ENCODE measurements at places on chromosomes 7 and 10.

DNA sequence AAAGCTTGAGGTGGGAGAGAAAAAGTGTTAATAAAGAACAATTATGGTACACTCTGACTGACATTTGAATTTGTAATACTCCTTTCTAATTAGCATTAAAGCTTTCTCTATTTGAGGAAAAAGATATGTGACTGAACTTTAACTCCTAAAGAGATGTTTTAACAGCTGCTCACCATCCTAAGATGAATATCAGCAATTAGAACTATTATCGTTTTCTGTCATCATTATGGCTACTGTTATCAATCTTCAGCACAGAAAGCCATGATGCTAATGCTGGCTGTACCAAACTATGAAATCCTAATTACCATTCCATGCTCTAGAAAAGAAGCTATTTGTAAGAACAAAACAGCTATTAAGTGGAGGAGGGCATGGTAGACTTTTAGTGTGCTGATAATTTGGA, 228.8 kb upstream of the CSTF2T start:
- no peak for DNase-seq

- no peak for DNase-seq
Observed at GRCh38 chr7:155236386-155236785, 61.3 kb upstream of the INSIG1 start.

DNA sequence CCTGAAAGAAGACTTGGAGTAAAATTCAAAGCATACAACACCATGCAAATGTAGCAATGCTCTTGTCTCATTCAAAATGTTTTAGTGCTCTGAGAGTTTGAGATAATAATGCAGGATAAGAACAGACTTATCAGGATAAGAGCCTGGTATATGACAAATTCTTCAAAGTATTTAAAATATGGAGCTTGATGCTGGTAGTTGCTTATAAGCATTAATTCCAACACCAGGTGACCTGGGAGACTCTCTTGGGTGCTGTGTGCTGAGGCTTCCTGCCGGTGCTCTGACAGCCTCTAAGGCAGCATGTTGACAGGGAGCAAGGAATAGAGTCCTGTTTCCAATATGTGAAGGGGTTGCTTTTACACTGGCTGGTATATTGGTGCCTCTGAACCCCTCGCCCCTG, 34.8 kb upstream of the SLC26A5 start:
- DNase-seq = no peak

DNA sequence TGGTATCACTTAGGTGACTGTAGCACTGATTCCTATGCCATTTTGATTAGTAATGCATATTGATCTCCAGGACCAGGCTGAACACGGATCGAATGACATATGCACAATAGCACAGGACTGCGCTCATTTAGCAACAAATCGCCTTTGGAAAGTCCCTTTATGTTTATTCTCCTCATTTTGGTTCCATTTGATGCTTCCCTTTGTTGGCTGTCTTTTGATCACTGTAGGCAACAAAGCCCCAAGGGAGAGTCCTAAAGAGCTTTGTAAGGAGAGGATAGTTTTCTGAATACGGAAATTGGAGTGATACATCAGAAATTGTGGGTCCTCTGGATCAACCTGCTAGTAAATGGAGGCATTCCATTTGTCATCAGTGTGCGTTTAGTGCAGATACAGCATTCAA, 1111.4 kb downstream of the SORCS1 start:
- no peak for DNase-seq

DNA sequence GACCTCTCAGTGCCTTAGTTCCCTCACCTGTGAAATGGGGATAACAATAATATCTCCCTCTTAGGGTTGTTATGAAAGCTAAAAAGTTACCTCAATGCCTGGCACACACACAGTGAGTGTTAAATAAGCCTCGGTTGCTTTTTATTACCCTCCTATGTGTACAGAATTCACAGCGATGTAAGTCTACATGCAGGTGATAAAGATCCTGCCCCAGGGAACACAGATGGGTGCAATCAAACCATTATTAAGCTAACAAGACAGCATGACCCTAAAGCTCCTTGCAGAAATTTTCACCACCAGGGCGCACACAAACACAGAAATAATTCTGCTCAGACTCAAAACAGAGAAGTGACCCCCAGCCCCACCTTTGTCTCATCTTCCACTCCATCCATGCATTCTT, 261.9 kb downstream of the SNX10 start:
- DNase-seq = no peak
